Thyroid gland (tissue), 4 donors: ENCODE measurements at places on chromosomes 12 and 14. TPM values are rescaled to one million over a fixed set of nuclear protein-coding genes. Genes with fewer than 3 reads are reported as not detected.
A peak's percentile ranks its signal among the peaks of the same experiment; 100 is the strongest.

GRCh38 chr14:90677484-90678050 lies 138.7 kb downstream of the TTC7B start:
- DNase-seq = no peak

DNA sequence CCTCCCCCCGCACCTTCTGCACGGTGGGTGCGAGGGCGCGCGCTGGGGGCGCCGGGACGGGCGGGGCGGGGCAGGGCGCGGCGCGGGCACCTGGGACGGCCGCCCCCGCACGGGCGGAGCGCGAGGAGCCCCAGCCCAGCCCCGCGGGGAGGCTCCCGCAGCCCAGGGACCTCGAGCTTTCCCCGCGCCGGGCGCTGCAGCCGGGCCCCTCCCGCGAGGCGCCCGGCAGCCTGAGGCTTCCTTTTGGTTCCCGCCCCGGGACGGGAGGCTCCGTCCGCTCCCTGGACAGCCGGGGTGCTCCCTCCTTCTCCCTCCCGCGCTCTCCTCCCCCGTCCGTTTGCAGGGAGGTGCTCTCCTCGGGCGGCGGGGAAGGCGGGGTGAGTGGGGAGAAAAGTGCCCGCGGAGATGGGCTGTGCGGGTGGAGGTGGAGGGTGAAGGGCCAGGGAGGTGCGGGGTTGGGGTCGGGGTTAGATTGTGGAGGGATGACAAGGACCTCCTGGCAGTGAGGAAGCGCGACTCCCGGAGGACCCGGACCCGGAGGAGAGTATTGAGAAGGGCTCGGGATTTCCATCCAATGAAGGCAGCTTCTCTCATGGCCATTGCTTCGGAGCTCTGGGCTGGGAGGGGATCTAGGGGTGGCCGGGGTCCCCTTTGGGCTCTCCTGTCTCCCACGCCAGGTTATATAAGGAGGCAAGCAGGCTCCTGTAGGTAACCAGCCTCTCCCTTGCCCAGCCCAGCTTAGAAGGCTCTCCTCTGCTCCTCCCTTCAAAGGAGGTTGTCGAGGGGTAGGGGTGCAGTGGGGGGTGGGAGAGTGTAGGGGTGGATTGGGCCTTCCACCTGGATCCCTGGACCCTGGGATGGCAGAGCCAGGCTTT lies 645 bp downstream of the JDP2 start:
- peak; percentile 59 for DNase-seq

Gene TMEM233
- 2.1 TPM for total RNA-seq

GRCh38 chr14:51627313-51627712 lies 24.4 kb upstream of the FRMD6 start:
- DNase-seq = no peak

- no peak for DNase-seq
Measured at GRCh38 chr12:132315507-132315906, 13.9 kb downstream of the GALNT9 start.

Gene DIO3
- total RNA-seq = 10.7 TPM
